ENCODE measurements at places on chromosomes 4 and X.

- DNase-seq, result no peak
These were observed 49.7 kb upstream of the TMEM154 start for GRCh38 chr4:152729466-152729865.

DNA sequence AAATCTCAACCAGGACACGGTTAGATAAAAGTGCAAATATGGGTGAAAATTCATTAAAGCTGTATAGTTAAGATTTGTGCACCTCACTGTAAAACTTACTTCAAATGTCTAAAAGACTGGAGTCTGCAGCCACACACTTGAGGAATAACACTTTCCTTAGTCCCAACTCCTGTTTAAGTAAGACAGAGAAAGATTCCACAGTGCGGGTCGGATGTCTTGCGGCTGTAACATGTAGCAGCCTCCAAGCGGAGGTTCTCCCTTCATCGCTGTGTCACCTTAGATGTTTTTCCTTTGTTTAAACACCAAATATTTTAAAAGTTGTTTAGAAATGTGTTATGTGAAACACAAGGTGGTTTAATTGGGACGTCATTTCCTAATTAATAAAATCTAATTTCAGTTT is 905 bp upstream of the MAEA start:
- no peak for DNase-seq

DNA sequence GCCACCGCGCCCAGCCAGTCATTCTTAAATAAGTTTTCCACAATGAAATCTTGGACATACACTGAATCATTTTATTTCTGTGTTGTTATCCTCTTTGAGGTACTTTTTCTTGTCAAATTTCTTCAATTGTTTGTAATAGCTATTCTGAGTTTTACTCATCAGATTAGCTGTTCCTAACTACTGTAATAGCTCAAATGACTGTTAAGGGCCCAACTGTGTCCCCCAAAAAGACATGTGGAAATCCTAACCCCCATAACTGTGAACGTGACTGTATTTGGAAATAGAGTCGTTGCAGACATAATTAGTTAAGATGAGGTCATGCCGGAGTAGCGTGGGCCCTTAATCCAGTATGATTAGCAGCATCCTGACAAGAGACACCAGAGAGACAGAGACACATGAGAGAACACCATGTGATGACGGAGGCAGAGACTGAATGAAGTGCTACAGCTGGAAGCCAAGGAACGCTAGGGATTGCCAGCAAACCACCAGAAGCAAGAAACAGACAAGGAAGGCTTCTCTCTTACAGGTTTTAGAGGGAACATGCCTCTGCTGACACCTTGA is 22.9 kb downstream of the ACOT9 start:
- DNase-seq, result no peak

GRCh38 chr4:7101692-7102515 is 34.0 kb upstream of the GRPEL1 start:
- DNase-seq, result peak; percentile 62

DNA sequence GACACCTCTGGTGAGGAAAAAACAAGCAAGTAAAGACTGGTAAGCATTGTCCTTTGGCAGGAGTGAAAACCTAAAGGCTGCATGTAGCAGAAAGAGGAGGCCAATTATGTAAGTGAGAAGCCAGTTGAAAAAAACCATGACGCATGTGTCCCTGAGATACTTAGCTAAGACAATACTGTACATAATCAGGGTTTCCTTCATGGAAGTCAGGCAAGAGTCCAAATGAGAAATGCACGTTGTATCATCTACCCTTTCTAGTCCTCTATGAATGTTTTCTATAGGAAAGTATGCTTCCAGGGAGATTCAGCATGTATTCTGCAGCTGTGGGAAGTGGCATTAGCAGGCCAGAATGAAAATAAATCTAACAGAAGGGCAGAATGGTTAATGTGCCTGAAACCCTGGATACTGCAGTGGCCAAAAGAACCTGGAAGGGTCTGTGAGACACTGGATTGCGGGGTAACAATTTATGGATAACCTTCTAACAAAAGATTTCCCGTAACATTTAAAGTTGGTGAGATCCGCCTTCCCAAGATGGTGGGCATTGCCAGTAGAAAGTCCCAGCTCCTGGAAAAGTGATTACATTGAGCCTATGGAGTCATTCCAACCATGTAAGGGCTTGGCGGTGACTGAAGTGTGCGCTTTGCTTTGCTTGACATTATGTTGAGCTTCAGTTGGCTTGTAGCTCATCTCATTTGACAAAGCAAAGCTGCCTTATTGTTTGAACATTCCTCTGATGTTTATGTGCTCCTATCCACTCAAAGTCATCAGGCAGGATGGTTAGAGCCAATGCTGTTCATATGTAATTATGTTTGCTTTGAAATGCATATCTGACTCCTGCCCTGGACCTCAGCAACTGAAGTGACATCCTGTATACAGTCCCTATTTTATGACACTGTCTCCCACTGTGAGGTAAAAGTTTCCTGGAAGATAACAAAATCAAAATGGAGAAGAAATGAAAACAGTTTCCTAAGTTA is 200.4 kb downstream of the ARHGAP24 start:
- no peak for DNase-seq

DNA sequence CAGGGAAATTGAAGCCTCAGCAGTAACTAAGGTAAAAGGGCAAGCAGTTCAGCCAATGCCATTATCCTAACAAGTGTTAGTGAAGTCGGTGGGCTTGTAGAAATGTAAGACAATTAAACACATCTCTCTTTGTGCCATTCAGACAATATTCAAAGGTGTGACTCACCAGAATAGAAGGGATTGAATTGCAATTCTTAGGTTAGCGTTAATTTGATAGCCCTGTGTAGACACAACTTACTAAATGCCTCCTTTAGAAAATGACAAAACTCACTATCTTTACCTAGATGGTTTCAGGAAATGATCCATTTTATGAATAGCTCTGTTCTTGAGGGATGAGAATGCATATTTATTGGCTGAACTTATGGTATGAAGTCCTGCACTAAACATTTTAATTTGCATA is 35.2 kb downstream of the RPA4 start:
- no peak for DNase-seq

GRCh38 chr4:24537025-24537424 is 47.3 kb downstream of the DHX15 start:
- DNase-seq, result no peak

GRCh38 chr4:176778063-176778462 is 14.7 kb downstream of the VEGFC start:
- no peak for DNase-seq

DNA sequence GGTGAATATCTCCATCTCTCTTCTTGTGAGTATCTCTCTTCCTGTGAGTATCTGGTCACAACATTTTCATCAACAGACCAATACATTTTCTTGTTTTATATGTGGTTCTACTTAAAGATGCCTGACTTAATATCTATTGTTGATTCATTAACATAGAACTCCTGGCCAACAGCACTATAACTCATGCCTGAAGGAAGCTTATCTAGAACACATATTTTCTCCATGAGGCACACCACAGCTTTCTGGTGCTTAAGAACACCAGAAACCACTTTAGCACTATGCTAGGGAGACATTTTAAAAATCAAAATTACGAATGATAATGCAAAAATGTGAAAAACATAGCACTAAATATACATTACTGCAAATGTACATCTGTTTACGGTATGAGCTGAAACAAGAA is 190.4 kb downstream of the GABRB1 start:
- DNase-seq, result no peak

- DNase-seq, result no peak
These were observed 232.5 kb downstream of the ARHGAP10 start for GRCh38 chr4:147964266-147964880.

DNA sequence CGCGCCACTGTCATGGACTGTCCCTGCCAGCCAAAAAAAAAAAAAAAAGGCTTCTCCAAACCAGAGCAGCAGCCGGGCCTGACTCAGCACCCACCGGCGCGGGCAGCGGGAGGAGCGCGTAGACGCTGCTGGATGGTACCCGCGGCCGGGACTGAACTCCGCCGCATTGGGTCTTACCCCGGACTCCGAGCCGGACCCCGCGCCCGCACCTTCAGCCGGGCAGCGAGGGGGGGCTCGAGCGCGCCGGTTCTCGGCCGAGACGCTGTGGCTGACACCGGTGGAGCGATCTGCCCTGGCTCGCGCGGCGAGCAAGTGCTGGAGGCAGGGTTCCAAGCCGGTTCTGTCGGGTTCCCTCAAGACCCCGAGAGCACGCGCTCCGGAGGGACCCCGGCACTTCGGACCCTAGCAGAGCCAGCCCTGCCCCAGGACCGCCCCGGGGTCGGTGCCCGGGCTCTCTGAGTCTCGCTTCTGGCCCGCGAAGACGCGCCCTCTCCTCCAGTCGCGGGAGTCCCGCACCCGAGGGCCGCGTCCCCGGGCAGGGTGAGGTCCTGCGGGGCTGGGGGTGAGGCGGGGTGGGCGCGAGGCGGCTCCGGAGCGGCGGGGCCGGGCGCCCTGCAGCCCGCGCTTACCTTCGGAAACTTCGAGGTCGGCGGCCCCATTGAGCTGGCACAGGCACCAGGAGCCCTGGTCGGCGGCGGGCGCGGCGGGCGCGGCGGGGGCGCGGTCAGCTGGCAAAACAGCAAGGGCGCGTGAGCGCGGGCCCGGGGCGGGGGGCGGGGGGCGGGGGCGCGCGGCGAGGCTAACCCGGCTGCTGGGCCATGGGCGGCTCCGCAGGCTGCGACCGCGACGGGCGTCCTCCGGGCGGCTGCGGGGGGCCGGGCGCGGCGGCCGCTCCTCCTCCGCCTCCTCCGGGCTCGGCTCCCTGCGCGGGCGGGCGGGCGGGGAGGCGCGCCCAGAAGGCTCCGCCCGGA is 11.8 kb upstream of the MAN2B2 start:
- no peak for DNase-seq

- no peak for DNase-seq
These were observed 77.5 kb downstream of the HTRA3 start for GRCh38 chr4:8346838-8347605.

DNA sequence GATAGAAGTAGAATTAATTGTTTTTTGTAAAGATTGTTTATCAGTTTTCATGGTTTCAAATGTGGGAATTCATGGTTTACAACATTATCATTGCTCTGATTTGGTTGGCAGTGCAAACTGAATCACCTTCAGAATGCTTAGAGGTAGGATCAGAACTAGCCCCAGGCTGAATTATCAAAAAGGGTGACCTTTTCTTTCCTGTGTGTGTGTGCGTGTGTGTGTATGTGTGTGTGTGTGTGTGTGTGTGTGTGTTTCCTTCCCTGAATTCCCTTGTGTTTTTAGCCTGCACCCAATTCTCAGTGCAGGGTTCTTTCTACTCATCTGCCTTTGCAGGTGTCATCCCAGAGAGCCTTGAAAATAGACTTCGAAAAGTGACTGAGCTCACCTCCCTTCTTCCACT is 125.0 kb downstream of the BMPR1B start:
- DNase-seq, result no peak

DNA sequence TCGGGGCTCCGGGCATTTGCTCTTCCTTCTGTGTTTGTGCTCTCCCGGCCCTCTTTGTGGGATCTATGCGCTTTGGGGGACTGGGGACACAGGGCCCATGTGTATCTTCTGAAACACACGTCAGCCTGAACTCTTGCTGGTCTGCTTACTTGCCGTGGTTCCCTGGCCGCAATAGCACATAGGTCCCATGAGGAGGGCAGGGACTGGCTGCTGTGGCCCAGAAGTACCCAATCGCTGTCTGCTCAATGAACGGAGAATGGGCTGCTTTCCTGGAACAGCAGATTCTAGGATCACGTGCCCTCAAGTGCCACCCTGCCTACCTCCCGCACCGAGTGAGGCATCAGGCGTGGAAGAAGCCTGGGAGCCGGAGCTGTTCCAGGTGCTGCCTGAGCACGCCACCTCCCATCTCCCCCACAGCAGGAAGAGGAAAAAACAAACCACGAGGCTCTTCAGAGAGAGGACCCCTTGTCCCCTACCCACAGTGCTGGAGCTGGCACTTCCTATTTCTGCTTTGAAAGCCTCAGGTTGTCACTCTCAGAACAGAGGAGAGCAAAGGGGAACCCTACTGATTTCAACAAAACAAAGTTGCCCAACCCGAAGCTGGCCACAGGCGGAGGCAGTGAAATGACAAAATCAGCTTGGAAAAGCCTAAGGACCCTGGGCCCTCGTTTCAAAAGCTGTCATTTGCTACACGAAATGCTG is 3.8 kb downstream of the G6PD start:
- DNase-seq, result no peak

- DNase-seq, result peak; percentile 22
These were observed 898 bp downstream of the UBQLN2 start for GRCh38 chrX:56564164-56564885.

DNA sequence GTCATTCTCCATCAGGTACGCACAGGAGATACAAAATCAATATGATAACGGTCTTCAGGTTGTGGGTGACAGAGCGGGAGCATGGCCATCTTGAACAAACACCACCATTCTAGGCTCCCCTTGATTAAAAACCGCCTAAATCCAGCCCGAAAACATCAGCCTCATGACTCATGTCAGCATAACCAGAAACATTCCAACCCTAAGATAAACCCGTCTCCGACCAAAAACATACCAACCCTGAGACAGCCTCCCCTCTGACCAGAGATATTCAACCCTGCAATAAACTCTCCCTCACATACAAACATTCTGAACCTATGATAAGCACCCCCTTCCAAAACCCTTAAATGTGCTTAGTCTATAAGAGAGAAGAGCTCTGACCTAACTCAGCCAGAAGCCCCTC is 157.9 kb downstream of the DHRSX start:
- no peak for DNase-seq

DNA sequence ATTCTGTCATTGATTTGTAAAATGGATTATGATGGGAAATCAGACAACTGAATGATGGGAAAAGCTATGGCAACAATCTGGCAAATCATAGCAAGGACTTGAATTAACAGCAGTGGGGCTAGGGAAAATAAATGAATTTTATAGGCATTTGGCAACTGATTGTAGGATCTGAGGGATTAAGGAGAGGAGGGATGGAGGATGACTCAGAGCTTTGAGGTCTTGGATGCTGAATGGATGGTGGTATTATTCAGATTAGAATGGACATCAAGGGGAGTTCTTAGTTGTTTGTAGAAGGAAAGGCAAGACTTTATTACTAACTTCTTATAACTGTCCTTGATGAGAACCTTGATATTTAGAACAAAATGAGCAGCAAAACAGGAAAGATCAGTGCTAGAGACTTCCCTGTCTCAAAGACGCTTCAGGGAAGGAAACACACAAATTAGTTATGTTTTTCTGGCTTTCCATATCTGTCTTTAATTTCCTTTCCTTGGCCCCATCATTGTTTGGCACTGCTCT is 51.4 kb upstream of the HHIP start:
- no peak for DNase-seq

GRCh38 chrX:17535229-17535628 is 160.2 kb downstream of the NHS start:
- peak; percentile 49 for DNase-seq

DNA sequence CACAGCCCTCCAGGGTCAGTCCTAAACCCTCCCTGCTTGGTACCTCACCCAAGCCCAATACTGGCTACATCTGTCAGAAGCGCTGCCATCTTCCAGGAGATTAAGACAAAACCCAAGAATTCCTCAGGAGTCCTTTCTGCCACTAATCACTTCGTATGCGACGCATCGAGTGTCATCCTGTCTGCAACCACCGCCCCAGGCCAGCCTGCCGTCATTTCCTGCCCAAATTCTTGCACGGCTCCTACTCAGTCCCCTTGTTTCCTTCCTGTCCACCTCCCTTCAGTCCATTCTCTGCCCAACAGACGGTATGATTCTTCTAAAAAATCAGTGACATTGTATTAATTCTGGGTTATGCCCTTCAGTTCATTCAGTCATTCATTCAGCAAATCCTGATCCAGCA is 113.6 kb downstream of the NFKB1 start:
- no peak for DNase-seq

Measured in MM.1S (cell line).